ENCODE measurements at places on chromosomes 1 and 21.

DNA sequence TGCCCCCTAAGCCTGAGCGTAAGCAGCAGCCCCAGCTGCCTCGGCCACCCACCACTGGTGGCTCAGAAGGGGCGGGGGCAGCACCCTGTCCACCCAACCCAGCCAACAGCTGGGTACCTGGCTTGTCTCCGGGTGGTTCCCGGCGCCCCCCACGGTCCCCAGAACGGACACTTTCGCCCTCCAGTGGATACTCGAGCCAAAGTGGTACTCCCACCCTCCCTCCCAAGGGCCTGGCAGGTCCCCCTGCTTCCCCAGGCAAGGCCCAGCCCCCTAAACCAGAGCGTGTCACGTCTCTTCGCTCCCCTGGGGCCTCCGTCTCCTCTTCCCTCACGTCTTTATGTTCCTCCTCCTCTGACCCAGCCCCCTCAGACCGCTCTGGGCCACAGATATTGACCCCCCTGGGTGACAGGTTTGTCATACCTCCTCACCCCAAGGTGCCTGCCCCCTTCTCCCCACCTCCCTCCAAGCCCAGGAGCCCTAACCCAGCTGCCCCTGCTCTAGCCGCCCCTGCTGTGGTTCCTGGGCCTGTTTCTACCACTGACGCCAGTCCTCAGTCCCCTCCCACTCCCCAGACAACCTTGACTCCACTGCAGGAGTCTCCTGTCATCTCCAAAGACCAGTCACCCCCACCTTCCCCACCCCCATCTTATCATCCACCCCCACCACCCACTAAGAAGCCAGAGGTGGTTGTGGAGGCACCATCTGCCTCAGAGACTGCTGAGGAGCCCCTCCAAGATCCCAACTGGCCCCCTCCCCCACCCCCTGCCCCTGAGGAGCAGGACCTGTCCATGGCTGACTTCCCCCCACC, 46.2 kb downstream of the YARS1 start:
- no peak for DNase-seq

DNA sequence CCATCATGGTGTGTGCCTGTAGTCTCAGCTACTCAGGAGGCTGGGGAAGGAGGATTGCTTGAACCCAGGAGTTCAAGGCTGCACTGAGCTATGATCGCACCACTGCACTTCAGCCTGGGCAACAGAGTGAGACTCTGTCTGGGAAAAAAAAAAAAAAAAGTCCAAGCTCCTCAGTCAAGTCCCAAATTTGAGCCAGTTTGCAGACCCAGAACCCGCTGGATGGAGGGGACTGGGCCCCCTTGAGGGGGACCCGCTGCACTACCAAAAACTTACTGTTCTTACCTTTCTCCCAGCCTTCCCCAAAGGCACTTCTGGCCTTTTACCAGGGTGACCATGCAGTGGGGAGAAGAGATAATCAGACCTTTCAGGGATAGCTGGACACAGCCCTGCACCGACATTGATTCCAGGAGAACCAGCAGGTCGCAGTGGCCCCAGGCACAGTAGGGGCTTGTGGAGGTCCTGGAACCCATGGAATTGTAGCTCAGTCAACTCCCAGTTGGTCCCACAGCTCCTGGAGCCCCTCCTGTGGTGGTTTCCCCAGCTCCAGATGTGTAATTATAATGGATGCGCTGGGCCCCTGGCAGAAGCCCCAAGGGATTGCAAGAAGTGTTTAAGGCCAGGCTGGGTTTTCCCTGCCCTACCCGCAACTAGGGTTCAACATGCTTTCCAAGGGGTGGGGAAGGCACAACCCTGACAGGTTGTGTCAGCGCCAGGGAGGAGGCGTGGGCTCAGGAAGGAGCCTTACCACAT, 4.1 kb upstream of the WNT9A start:
- no peak for DNase-seq

GRCh38 chr1:113534130-113534817, 144.0 kb downstream of the MAGI3 start:
- peak; percentile 17 for DNase-seq

DNA sequence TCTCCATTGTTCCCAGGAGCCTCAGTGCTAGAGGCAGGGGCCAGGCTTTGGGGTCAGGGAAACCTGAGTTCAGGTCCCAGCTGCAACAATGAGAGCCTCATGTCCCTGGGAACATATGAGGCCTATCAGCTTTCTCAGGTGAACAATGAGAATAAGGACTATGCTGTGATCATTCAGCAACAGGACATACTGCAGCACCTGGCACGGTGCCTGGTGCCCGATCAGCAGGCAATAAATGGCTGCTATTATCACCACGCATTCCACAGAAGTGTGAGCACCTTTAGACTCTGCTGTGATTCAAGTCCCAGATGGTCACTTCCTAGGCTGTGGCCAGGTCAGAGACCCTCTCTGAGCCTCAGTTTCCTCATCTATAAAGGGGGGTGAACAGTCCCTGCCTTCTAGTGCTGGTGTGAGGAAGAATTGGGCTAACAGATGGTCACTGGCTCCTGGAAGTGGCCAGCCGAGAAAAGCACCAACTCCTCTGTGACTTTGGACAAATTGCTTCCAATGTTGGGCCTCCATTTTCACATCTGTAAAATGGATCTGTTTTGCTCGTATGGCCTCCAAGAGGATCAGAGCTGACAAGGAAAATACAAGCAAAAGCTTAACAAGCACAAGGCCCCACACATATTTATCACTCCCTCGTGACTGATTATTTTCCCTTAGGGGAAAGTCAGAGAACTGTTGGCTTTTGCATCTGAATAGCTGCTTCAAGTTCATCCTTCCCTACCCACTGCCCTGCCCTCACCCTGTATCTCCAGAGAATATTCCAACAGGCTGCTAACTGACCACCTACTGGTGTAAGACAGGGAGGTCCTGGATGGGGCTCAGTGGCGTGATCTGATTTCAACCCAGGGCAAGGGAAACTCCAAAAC, 1.1 kb downstream of the SLC5A9 start:
- DNase-seq: peak; percentile 37

DNA sequence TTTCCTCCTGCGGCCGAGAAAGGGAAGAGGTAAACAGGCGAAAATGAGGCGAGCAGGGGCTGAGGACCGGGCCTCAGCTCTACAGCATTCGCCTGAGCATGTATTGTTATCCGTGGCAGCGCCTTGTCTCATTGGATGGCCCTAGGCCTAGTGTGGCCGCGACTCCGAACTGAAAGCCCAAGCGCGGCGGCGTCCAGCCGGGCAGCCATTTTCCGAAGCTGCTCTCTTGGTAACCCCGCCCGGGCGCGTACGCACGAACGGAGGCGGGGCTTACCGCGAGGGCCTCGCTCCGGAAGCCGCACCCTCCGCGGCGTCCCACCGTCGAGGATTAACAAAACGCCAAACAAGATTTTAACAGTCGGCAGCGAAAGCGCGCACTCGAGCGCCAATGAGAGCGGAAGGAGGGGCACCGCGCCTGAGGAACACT, 797 bp upstream of the USP1 start:
- DNase-seq: no peak

DNA sequence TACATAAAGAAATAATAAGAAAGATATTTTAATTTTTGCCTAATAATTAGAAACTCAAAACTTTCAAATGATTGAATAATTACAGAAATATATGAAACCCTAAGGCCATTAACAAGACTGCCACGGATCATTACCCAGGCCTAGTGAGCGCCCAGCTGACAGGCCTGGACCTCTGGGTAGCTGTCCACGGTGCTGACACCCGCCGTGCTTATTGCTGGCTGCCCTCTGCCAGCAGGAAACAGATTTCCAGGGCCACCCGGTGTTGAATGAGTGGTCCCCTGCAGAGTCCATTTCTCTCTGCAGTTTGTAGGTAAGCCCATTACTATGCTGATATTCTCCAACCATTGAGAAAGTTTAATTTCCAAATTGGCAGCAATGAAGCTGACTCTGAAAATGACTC, 254.4 kb upstream of the GJB5 start:
- peak; percentile 66 for DNase-seq

DNA sequence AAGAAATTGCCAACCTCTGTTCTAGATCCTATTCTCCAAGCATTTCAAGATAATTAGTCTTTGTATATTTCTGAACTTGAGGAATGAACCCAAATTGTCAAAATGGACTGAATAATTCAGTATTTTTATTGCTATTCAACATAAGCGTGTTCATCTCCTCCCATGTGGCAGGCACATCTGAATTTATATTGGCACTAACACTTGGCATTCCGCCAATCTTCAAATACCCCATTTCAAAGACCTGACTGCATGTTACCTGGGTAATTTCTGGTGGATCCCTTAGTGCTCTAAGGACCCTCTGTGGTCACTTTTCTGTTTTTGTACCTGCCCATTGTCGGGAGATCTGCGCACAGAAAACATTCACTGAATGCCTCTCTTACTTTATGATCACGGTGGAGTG, 66.6 kb downstream of the BACE2 start:
- no peak for DNase-seq

- no peak for DNase-seq
Measured at GRCh38 chr1:113429461-113430153, 39.3 kb downstream of the MAGI3 start.

GRCh38 chr1:225509770-225510169, 81.9 kb upstream of the LBR start:
- DNase-seq: no peak

GRCh38 chr1:1430992-1431844, 4.3 kb upstream of the VWA1 start:
- DNase-seq: no peak

- DNase-seq: no peak
Measured at GRCh38 chr21:45982758-45983648, 1.4 kb downstream of the COL6A1 start.

DNA sequence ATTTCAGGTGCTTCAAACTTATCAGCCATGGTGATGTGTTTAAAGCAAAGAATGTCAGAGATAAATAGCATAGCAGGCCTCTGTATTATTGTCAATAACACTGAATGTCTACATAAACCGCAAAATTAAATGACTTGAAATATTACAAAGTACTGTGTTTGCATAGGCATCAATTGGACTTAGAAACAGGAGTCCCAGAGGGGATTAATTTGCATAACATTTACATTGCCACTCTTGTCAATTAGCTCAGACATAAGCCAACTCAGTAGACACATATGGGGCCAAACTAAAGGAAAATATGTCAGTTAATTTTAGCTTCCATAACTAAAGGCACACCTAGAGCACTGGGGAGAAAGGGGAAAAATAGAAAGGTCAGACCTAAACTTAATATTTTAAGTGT, 814.5 kb upstream of the NEGR1 start:
- DNase-seq: no peak

DNA sequence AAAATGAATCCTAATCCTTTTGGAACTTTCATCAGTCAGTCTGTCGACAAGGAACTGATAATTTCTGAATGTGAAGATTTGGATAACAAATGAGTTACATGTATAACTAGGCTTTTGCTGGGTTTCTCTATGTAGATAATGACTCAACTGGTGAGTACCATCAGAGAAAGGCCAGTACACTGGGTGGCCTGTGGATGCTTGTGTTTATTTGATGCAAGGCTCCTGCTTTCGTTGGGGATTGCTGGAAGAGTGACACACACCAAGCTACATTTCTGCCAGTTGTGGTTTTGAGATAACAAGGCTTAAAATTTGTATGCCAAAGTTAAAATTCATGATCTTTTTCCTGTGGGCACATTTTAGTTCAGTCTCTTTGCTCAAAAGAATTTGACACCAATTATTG, 115.7 kb upstream of the UBE2U start:
- no peak for DNase-seq

- no peak for DNase-seq
Measured at GRCh38 chr1:100556925-100557605, 19.1 kb downstream of the GPR88 start.

DNA sequence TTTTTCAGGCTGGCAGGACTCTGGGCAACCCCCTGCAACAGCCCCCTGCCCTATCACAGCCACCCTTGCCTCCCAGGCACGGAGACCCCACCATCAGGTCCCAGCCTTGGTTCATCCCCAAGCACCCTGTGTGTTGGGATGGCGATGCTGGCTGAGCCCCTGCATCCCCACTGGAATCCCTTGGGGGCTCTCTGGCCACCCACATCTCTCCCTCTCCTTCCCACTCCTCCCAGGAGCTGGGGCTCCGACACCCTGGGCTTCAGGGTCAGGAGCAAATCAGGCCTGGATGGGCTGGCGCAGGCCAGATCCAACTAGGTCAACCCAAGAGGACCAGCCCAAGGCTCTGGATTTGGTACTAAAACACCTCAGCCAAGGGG, 25.9 kb downstream of the COL6A1 start:
- no peak for DNase-seq

GRCh38 chr1:104706631-104707147, 957.0 kb downstream of the AMY1C start:
- no peak for DNase-seq

DNA sequence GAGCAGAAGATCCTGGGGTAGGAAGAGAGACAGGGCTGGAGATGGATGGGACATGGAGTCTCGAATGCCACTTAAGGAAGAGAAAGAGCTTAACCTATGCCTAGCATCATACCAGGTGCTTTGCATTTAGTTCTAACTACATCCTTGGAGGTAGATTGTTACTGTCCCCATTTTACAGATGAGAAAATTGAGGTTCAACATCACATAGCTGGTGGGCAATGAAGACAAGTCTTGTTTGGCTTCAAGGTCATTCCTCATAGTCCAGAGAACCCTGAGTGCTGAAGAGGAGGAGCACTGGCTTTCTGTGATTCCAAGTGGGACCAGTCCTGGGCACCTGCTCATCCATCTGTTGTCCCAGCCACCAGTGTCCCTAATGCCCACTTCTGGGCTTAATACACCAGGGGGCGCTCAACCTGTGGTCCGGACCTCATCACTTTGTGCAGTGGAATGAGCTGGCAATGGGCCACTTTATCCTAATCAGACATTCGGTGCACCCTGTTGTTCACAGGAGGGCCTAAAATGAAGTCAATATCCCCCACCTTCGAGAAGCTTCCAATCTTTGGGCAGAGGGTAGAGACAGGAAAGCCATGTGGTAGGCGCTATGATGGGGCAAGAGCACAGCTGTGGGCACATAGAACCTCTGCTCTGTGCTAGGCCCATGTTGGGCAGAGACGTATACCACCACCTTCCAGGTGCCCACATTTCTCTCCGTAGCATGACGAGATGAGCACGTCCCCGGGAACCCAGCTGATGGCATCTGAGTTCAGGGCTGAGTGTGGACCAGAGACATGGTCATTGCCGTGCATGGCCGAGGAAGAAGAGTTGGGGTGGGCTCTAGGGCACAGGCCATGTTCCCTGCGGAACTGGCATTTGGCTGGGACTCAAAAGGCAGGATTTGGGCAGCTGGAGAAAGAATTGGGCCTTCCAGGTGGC, 9.2 kb downstream of the RPS6KA1 start:
- DNase-seq: no peak

DNA sequence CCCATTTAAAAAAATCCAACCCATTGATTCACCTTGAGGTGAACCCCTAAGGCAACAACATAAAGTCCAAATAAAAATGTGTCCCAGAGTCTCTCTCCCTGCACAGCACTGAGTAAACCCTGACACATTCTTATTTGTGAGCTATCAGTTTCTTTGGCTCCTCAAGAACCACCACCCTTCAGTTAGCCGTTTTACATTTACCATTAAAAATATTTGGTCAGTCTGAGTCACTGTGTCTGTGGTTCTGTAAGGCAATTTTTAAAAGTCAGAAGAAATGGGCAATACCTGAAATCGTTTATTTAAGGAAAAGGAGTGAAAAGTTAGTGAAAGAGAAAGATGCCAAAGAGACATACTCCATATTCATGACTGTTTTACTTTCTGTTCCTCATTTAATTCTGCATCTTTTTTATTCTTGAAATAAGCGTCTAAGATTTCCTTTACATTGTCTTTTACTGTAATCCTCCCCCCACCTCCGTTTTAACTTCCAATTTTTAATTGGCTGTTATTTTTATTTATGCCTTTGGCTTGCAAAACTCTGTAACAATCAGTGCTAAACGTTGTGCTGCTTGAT, 91.7 kb upstream of the IVNS1ABP start:
- DNase-seq: no peak

- DNase-seq: no peak
Measured at GRCh38 chr21:34075760-34076660, 2.6 kb downstream of the MRPS6 start.

- peak; percentile 19 for DNase-seq
Measured at GRCh38 chr1:225554216-225554812, 98.6 kb downstream of the ENAH start.

Data from hepatocyte (in vitro differentiated cells).